ENCODE measurements at places on chromosomes 11 and 22. TPM values are rescaled to one million over a fixed set of nuclear protein-coding genes. Genes with fewer than 3 reads are reported as not detected.

Gene APOBEC3G
- total RNA-seq, result 11.8 TPM

Gene CARD16
- total RNA-seq, result 7.9 TPM

Gene TTC12
- total RNA-seq, result 2.2 TPM

Gene CCDC81
- 0.23 TPM for total RNA-seq

Gene FADS3
- 16.0 TPM for total RNA-seq

Gene GP1BB
- 40.0 TPM for total RNA-seq

Gene NEFH
- total RNA-seq, result not detected

Gene RHOD
- 122 TPM for total RNA-seq

DNA sequence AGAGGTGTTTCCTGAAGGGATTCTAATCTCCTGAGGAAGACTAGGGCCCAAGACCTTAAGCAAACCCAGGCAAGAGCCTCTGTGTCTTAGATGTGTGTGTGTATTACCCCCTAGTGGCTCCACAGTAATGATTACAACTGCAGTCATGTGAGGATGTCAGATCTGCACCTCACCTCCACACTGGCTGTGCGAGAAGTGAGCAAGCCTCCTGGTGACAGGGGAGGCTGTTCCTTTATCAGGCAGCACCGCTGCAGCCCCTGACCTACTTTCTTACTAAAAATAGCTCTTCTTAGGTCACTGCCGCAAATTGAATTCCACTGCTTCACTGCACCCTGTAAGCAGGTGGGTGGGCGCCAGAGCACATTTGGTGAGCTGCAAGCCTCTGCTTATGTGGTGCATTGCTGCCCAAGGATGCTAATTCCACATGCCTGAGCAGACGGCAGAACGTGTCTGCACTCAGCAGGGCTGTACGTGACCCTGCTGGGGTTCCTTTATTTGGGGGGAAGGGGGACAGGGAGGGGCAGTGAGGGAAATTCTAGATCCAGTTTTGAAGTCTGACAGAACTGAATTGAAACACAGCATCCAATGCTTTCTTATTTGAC lies 112.4 kb downstream of the KCNC1 start:
- H3K4me1 ChIP-seq, result no peaks in the 10 kb centered on the region
- no peak overlapping the region for H3K27ac ChIP-seq
- H3K27me3 ChIP-seq, result no peaks in the 10 kb centered on the region
- H3K4me3 ChIP-seq, result no peak overlapping the region

DNA sequence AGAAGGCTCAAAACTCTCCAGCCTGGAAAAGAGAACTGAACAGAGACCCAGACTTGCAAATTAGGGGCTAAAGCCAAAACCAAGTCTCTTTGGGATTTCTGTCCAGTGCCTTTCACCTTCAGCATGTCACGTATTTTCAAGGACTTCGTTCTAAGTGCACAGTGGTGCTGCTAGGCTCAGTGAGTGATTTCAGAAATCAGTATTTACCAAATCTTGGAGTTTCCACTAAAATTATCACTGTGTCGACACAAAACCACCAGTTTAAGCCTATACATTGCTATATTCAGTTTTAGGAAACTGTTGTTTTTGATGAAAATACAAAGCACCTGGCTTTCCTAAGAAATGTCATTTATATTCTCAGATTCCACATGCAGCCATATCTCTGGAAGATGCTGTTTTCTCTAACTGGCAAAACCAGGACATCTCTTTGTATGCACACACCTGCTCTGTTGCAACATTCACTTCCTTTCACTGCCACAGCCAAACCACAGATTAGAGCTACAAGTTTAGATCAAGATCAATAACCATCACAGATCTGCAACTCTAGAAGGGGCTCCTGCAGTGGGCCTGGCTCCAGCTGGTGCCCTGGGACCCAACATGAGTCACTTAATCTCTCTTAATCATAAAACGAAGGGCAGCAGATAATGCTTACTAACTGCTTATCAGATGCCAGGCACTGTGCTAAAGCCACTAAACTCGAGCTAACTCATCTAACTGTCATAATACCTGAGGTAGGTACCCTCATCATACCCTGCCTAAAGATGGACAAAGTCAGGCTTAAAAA lies 22.3 kb downstream of the SMCO4 start:
- H3K4me3 ChIP-seq, result no peak overlapping the region
- no peaks in the 10 kb centered on the region for H3K4me1 ChIP-seq
- H3K36me3 ChIP-seq, result no peaks in the 10 kb centered on the region
- H3K27me3 ChIP-seq, result no peaks in the 10 kb centered on the region
- no peak overlapping the region for H3K27ac ChIP-seq

GRCh38 chr22:38144025-38144405 lies 33.5 kb upstream of the BAIAP2L2 start:
- no peaks in the 10 kb centered on the region for H3K27me3 ChIP-seq
- no peak for DNase-seq
- H3K4me3 ChIP-seq, result no peak overlapping the region
- no peaks in the 10 kb centered on the region for H3K4me1 ChIP-seq

GRCh38 chr22:23315341-23315917 lies 135.1 kb downstream of the BCR start:
- no peak for DNase-seq
- H3K27me3 ChIP-seq, result no peaks in the 10 kb centered on the region
- peaks cover 13% of the 10 kb centered on the region for H3K36me3 ChIP-seq
- peaks cover 3% of the 10 kb centered on the region for H3K4me1 ChIP-seq
- no peak overlapping the region for H3K27ac ChIP-seq

DNA sequence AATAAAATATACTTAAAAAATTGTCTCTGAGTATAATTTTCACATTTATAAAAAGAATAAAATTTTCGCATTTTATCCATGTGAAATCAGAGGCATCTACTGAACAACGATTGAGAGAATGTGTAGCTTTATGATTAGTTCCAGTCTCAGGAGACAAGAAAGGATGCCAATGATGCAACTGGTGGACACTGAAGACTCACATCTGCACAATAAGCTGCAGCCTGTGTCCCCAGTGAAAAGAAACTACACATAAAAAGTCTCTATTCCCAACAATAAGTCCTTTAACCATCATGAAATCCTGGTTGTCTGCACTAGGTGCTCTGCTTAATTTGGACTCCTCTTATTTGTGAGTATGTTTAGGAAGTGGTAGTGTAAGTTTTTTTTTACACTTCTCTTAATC lies 22.0 kb downstream of the OR5AS1 start:
- DNase-seq, result no peak
- H3K27ac ChIP-seq, result no peak overlapping the region
- no peaks in the 10 kb centered on the region for H3K36me3 ChIP-seq
- no peaks in the 10 kb centered on the region for H3K4me1 ChIP-seq
- H3K4me3 ChIP-seq, result no peak overlapping the region
- H3K27me3 ChIP-seq, result no peaks in the 10 kb centered on the region

DNA sequence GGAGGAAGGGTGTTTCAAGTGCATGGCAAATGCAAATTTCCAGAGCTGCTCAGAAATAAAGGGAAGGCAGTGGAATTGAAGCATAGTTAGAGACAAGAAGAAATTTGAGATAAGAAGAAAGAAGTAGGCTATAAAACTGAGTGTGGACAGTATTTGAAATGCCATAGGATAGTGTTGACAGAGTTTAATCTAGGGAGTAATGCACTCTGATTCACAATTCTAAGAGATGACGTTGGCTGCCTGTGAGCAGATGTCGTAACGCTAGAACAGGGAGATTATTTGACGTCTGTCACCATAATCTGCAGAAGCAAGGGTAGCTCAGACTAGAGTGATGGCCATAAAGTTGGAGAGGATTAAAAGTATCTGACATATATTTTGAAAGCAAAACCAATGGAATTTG lies 389.9 kb upstream of the KIRREL3 start:
- H3K4me1 ChIP-seq, result no peaks in the 10 kb centered on the region
- H3K36me3 ChIP-seq, result no peaks in the 10 kb centered on the region
- H3K4me3 ChIP-seq, result no peak overlapping the region

DNA sequence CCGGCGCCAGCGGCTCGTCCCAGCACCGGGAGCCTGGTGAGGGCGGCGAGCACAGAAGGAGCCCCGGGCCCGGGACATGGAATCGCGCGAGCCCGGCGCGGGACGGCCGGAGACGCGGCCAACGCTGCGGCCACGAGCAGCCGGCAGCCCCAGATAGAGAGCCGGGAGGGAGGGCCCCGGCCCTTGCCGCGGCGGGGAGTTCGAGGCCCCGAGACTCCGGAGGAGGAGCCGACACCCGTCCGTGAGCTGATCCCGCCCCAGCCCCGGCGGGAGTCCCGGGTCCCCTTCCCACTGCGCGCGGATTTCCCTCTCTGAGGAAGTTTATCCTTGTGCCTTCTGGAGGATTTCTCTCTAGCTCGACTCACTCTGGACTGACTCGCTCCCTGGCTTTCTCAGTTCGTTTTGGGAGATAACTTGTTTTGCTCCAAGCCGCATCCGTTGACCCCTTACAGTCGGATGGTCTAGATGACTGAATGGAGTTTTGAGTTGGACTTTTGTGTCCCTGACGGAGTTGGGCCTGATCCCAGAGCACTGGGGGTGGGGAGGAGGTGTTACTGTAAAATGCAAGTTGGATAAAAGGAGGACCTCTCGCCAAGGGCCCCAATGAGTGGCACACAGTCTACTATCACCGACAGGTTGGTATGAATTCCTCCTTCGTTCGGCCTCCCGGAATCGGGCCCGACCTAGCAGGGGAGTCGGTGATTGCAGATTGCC lies 585 bp downstream of the ARHGEF12 start:
- DNase-seq, result no peak
- no peaks in the 10 kb centered on the region for H3K36me3 ChIP-seq
- H3K4me1 ChIP-seq, result peaks cover 84% of the 10 kb centered on the region
- peak overlapping the region; percentile 98 for H3K4me3 ChIP-seq

GRCh38 chr22:46967445-46968358 lies 205.3 kb downstream of the TBC1D22A start:
- no peaks in the 10 kb centered on the region for H3K36me3 ChIP-seq
- no peaks in the 10 kb centered on the region for H3K27me3 ChIP-seq
- DNase-seq, result no peak
- peaks cover 20% of the 10 kb centered on the region for H3K4me1 ChIP-seq
- H3K4me3 ChIP-seq, result no peak overlapping the region
- no peak overlapping the region for H3K27ac ChIP-seq

GRCh38 chr22:31626427-31627150 lies 35.4 kb downstream of the PISD start:
- H3K4me1 ChIP-seq, result peaks cover 82% of the 10 kb centered on the region
- no peak for DNase-seq
- no peaks in the 10 kb centered on the region for H3K27me3 ChIP-seq
- H3K4me3 ChIP-seq, result no peak overlapping the region

GRCh38 chr11:112334381-112334780 lies 73.7 kb upstream of the PLET1 start:
- H3K27ac ChIP-seq, result peak overlapping the region; percentile 54
- no peaks in the 10 kb centered on the region for H3K27me3 ChIP-seq
- no peak for DNase-seq

- H3K27ac ChIP-seq, result peak overlapping the region; percentile 67
- H3K4me3 ChIP-seq, result peak overlapping the region; percentile 1
- peaks cover 43% of the 10 kb centered on the region for H3K4me1 ChIP-seq
- H3K27me3 ChIP-seq, result no peaks in the 10 kb centered on the region
- no peak for DNase-seq
These were observed 12.9 kb upstream of the CDKN1C start for GRCh38 chr11:2898366-2899079.

DNA sequence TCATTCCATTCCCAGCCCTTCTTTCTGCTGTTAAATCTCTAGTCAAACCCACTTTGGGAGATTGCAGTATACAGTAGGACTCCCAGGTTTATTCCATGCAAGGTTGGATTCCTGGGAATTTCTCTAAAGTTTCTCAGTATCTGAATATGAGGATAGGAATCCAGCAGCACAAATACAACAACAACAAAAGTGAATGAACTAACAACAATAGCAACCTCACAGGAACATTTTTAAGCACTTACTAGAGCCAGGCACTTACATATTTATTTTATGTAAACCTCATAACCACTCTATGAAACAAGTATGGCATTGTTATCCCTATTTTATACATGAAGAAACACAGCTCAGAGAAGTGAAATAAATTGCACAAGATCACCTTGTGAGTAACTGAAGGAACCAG lies 1.9 kb downstream of the MMP7 start:
- H3K4me1 ChIP-seq, result peaks cover 7% of the 10 kb centered on the region
- no peak overlapping the region for H3K4me3 ChIP-seq
- no peak for DNase-seq
- no peaks in the 10 kb centered on the region for H3K27me3 ChIP-seq
- no peak overlapping the region for H3K27ac ChIP-seq

- H3K4me3 ChIP-seq, result peak overlapping the region; percentile 5
- H3K27me3 ChIP-seq, result no peaks in the 10 kb centered on the region
- peak overlapping the region; percentile 55 for H3K27ac ChIP-seq
These were observed 136.4 kb downstream of the NECTIN1 start for GRCh38 chr11:119592642-119593041.

- H3K36me3 ChIP-seq, result no peaks in the 10 kb centered on the region
- no peak for DNase-seq
- H3K27ac ChIP-seq, result no peak overlapping the region
- H3K4me1 ChIP-seq, result no peaks in the 10 kb centered on the region
- no peak overlapping the region for H3K4me3 ChIP-seq
- H3K27me3 ChIP-seq, result no peaks in the 10 kb centered on the region
These were observed 103.6 kb upstream of the OR9G4 start for GRCh38 chr11:56852131-56852530.
